Lung (tissue), 17 donors: ENCODE measurements at places on chromosomes 16 and 17. TPM values are rescaled to one million over a fixed set of nuclear protein-coding genes. Genes with fewer than 3 reads are reported as not detected.

The GPR139 gene
- total RNA-seq = not detected

The CAPNS2 gene
- total RNA-seq = 3.1 TPM

The SMIM5 gene
- total RNA-seq = 7.5 TPM

The EMP2 gene
- total RNA-seq = 286 TPM

The AANAT gene
- total RNA-seq = 0.31 TPM

The FSCN2 gene
- 2.1 TPM for total RNA-seq

The C17orf50 gene
- 0.40 TPM for total RNA-seq

The CCL5 gene
- 3.2 TPM for total RNA-seq

The CACNG1 gene
- total RNA-seq = not detected

The GSPT1 gene
- 106 TPM for total RNA-seq

The SLC35G6 gene
- total RNA-seq = not detected

The ELMO3 gene
- total RNA-seq = 22.5 TPM

The KRTAP3-2 gene
- not detected for total RNA-seq

The CLEC3A gene
- not detected for total RNA-seq

The MYH3 gene
- 1.0 TPM for total RNA-seq
